ENCODE measurements at places on chromosomes 6 and 20.
A peak's percentile ranks its signal among the peaks of the same experiment; 100 is the strongest.

DNA sequence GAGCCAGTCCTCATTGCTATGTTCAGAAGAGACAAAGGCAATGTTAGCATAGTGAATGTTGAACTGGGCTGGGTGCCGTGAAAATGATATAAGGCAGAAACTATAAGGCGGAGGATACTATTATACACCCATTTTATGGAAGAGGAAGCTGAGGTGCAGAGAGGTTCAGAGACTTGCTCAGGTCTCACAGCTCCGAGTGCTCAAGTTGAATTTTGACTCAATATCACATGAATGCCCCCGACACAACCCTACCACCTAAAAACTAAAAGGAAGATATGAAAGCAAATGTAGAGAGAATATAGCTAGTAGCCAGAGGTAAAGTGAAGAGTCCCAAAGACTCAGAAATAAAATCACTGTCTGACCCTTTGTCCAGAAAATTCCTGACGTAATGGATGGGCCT lies 56.7 kb downstream of the PPP1R16B start:
- DNase-seq = no peak

GRCh38 chr20:41011551-41012067 lies 17.0 kb upstream of the TOP1 start:
- no peak for DNase-seq

- DNase-seq = no peak
These were observed 26.1 kb downstream of the MANBAL start for GRCh38 chr20:37315452-37316110.

DNA sequence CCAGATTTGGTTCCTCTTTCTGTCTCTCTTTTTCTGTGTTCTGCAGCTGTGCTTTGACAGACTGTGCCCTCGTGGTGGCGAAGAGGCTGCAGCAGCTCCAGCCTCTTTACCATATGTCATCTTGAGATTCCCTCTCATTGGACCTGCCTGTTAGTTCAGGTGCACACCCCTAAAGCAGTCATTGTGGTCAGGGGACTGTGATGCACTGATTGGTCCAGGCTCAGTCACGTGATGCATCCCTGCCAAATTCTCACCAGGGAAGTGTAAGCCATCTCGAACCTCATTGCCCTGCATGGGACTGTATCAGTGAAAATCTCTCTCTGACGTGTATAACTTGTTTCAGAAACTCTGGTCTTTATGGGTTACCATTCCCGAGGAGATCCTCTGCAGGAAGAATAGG lies 160.3 kb downstream of the EYA2 start:
- DNase-seq = no peak

DNA sequence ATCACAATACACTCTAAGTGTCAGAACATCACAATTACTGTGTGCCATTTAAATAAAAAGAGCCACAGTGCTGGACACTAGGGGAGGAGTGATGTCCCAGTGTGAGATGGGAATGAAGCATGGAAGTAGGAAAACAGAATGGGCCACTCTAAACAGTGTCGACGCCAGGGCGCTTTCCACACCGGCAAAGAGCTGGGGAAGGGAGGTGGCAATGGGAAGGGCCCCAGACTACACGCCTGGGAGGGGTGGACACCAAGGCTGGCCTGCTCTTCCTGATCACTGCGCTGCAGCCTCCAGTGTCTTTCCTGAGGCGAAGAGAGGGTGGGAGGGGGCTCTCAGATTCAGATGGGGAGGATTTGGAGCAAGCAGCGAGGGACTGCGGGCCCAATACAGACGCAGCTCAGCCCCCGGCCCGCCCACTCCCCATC lies 75.9 kb downstream of the ERMARD start:
- DNase-seq = no peak

DNA sequence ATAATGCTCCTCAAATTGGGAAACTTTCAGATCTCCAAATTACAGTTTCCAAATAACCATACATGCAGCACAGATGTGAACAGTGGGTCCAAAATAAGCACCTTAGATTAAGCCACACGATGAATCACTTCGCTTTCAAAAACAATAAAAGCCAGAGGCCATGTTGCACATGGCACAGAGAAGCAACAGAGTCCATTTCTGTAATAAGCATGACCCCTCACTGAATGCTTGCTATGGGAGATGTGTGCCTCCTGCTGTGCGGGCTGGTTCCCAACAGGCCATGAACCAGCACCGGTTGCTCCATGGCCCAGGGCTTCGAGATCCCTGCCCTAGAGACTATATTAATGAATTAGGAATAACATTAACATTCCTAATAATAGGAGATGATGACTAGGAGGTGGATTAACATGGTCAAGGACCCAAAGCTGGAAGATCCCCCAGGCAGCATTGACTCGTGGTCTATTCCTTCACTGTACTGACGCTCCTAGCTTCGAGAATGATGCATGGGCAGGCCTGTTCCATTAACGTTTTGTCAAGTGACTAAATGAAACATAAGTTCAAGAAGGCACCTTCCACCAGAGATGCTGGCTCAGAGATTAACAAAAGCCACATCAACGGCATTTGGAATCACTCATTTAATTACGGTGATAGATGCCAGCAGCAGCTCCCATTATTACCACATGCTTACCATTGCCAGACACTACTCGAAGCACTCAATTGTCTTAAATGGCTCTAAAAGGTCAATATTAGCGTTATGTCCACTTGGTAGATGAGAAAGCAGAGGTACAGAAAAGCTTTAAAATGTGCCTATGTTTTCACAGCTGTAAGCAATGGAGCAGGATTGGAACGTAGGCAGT lies 470.6 kb upstream of the AGPAT4 start:
- DNase-seq = no peak

DNA sequence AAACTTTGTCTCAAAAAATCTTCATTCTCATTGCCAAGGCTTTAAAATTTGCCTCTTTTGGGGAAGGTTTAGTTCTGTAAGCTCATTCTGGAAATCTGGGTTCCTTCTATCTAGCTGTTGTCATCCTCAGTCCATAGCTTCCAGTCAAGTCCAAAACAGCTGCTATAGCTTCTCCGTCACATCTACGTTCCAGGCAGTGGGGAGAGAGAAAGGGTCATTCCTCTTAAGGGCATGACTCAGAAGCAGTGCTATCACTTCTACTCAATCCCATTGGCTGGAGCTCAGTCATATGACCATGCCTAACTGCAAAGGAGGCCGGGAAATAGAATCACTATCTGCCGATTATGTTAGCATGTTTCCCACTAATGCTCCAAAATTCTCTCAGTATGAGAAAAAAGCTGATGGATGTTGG lies 141.4 kb upstream of the PTPN1 start:
- peak; percentile 41 for DNase-seq

GRCh38 chr20:12030470-12030869 lies 112.8 kb downstream of the BTBD3 start:
- DNase-seq = no peak

DNA sequence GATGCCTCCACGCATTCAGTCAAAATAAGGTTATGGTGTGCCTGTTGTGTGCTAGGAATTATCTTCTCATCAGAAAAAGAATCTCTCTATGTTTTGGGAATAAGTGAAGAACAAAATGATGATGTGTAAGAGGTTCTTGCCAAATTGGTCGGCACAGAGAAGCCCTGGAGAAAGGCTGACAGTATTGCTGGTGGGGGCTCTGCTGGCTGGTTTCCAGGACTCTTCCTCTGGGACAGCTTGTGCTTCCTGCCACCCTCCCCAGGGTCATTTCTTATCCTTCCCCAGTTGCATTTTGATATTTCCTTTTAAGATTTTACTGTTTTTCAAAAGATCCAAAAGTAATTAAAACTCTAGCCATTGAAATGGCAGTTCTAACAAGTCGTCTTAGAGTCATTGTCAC lies 22.1 kb downstream of the CST4 start:
- no peak for DNase-seq

- DNase-seq = peak; percentile 83
These were observed 19.2 kb downstream of the TUBB2B start for GRCh38 chr6:3208098-3208774.

GRCh38 chr20:53838311-53838868 lies 232.0 kb downstream of the BCAS1 start:
- no peak for DNase-seq

DNA sequence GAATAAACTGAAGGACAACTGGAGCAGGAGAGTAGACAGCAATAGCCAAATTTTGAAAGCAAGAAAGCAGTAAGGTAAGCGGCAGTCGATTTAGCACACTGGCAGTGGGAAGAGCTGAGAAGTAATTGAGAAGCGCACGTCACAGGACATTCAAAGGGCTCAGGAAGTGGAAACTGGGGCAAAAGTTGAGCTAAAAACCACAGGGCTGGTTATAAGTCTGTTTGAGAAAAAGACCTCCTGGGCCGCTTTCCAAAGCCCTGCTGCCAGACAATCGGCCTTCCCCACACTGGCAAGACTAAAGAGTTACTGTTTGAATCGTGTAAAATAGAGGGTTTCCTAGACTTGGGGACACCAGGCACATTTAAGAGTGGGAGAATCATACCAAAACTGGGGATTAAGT lies 161.4 kb downstream of the DNAH8 start:
- no peak for DNase-seq

DNA sequence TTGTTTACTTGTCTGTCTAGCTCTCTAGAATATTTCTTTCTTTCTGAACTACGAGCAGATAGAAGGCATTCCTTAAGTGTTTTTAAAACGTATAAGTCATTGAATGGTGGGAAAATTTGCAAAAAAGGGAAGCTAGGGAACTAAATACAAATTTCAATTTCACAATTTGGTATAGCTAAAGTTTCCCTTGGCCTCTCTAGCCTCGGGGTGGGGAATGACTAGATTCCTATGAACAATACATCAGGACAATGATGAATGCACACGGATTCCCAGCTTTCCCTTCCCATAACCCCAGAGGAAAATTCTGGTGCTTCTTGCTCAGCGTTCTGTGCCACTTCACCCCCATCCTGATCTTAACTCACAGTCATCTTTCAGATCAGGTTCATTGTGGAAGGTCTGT lies 113.3 kb upstream of the ASF1A start:
- no peak for DNase-seq

DNA sequence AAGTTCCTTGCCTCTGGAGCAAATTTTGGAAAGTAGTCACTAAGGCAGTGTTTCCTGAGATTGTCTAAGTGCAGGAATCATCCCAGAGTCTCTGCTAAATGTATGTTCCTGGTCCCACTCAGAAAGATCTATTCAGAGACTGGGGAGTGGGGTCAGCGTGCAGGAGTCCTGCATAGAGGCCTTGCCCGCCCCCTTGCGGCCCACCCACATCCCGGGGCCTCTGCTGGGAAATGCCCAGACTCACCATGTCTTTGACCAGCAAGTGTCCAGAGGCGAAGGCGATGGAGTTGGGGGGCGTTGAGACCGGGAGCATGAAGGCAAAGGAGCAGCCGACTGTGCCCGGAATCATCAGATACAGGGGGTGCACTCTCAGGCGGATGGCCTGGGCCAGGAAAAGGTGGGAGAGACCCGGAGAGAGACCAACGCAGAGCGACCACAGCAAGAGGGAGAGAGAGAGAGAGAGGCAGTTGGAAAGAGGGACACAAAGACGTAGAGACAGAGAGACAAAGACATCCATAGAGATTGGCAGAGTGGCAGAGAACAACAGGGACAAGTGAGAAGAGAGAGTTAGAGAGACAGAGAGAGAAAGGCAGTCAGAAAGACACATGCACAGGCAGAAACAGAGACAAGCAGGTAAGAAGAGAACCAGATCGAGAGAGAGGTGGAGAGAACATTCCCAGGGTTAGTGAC lies 12.9 kb upstream of the OCSTAMP start:
- DNase-seq = no peak

DNA sequence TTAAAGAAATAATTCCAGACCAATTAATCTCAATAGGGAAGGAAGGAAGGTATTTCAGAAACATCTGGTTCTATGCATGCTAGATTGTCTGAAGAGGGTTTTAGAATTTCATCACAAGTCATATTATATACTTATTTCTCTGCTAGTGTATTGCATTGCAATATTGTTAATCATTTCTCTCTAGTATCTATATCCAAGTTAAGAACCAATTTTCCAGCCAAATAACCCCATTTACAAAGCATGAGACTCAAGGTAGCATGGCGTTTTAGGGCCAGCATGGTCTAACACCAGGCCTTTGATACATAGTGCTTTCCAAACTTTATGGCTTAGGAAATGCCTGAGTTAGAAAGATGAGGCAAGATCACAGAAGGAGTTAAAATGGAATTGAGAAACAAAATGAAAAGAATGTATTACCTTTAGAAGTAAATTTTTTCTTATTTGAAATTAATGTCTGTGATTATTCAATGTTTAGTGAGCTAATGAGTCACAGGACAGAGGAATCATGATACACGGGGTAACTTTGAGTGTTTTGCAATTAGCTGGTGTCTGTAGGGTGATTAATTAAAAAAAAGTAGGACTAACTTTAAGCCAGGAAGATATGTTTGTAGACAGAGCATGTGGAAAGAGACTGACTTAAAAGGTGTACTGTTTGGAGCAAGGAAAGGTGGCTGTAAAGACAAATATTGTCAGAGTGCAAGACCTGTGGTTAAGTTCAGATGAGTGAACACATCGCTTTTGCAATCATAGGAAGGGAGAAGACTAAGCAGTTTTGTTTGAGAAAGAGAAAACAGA lies 1006.2 kb upstream of the CITED2 start:
- DNase-seq = no peak
